RWPE2 (cell line): ENCODE measurements at places on chromosomes 2 and 18.

DNA sequence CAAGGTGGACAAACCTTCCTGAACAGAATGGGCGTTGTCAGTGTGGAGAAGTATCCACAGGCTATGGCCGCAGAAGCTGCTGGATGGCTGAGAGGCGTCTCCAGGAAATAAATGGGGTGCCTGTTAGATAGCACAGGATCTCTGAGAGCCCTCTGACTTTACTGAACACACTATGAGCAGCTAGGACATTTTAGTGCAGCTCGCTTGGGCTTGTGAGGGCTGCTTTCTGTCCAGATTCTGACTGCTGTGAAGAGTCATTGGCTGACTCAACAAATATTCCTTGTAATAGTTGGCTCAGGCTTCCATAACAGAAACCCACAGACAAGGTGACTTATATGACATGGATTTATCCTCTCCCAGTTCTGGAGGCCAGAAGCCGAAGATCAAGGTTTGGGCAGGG, 100.2 kb upstream of the SNTG2 start:
- no peak for DNase-seq

- no peak for DNase-seq
Observed at GRCh38 chr2:100145893-100146656, 3.7 kb upstream of the AFF3 start.

DNA sequence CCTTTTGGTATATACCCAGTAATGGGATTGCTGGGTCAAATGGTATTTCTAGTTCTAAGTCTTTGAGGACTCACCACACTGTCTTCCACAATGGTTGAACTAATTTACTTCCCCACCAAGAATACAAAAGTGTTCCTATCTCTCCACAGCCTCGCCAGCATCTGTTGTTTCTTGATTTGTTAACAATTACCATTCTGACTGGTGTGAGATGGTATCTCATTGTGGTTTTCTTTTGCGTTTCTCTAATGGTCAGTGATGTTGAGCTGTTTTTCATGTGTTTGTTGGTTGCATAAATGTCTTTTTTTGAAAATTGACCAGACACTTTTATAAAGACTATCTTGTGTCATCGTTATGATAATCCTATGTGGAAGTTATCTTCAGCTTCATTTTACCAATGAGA, 16.0 kb upstream of the ATP8B1 start:
- no peak for DNase-seq

- no peak for DNase-seq
Observed at GRCh38 chr2:42960842-42961180, 168.4 kb upstream of the HAAO start.

- no peak for DNase-seq
Observed at GRCh38 chr2:120441744-120442471, 96.0 kb downstream of the INHBB start.

DNA sequence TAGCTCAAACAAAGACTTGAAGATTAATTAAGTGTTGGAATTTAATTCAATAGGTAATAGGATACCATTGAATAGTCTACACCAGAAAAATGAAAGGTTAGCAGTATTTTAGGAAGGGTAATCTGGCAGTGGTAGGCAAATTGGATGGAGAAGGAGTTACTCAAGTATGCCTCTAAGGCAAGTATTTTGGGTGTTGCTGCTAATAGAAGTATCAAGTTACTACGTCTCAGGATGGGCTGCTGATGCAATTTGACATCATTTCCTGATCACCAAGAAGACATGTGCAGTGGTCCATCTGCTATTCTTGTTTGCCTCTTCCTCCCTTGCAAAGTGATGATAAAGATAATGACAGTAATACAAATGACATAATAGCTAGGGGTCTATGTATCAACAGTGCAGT, 485.3 kb downstream of the TGIF1 start:
- DNase-seq: no peak

- DNase-seq: no peak
Observed at GRCh38 chr2:194815475-194815874, 841.6 kb upstream of the SLC39A10 start.

DNA sequence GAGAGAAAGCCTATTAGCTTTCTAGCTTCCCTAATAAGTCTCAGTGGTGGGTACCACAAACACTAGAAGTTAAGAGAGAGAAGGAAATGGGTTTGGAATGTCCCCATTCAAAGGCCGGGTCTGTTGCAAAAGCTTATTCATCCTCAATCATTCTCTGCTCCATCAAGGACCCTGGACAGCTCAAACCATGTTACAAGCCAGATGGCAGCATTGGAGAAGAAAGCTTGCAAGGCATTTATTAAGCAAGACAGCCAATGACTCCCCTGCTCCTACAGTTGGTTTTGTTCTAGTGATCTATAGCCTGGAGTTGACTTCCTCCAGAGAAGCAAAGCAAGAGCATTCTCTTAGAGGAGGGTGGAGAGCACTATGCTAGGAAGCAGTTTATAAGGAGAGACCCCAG, 86.9 kb upstream of the LMAN1 start:
- no peak for DNase-seq

GRCh38 chr2:237480988-237481525, 6.0 kb upstream of the MLPH start:
- DNase-seq: no peak

DNA sequence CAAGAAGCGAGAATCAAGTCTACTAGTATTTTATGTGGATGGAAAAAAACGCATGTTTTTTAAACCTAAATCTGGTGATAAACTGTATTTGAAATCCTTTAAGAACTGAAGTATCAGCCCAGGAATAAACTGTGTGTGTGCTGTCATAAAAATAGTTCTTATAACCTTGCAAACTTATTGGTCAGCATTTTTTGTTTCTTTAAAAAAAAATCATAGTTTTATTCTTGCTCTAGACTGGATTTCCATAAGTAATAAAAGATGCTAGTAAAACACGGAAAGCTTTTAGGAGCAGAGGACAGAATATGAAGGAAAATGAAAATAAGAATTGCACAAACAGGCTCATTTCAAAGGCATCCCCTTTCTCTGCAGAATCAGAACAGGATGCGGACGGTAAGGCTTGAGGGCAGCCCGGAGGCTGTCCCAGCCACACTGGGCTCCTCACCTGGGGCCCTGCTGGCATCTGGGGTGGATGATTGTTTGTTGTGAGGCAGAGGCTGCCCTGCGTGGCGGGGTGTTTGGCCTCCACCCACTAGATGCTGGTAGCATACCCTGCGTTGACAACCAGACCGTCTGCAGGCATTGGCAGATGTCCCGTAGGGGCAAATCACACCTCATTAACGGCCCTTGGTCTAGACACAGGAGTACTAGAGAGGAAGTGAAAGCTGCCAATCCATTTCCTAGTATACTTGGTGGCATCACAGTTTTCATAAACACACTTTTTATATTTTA, 52.5 kb downstream of the MBP start:
- no peak for DNase-seq

GRCh38 chr2:127637725-127638252, 8.2 kb upstream of the GPR17 start:
- DNase-seq: no peak

- DNase-seq: no peak
Observed at GRCh38 chr2:67289921-67290371, 107.2 kb upstream of the ETAA1 start.

- DNase-seq: no peak
Observed at GRCh38 chr2:73640946-73641766, 1.1 kb downstream of the NAT8 start.

- no peak for DNase-seq
Observed at GRCh38 chr2:40823478-40823877, 371.6 kb upstream of the SLC8A1 start.

GRCh38 chr18:27696148-27696547, 480.8 kb downstream of the CDH2 start:
- no peak for DNase-seq

DNA sequence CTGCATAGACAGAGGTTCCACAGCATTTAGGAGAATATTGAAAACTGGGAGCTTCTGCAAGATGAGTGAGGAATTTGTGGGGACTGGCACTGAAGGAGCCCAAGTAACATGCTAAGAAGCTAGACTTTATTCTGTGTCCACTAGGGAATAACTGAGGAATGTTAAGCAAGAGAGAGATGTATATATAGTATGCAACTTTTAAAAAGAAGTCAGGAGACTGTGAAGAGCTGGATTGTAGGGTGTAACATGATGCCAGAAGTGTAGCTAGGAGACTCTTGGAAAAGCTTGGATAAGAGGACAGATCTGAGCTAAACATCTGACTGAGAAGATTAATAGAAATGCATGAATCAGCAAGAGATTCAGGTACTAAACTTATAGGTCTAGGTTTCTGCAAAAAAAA, 270.6 kb upstream of the MMADHC start:
- DNase-seq: no peak

GRCh38 chr18:12336887-12337286, 28.8 kb downstream of the TUBB6 start:
- no peak for DNase-seq

DNA sequence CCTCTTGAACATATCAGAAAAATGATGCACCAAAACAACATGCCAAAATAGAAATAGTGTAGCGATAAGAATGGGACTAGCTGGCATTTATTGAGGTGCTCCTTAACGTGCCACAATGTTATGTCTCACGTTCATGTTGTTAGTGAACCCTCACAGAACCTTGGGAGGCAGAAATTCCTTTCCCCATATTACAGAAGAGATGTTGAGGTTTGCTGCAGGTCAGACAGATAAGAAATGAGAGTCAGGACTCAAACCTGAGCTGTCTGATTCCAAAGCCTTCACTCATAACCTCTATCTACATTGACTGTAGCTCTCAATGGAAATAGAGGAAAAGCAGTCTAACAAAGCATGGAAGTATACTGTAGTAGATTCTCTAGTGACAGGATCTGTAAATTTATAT, 163.3 kb upstream of the STK17B start:
- no peak for DNase-seq

DNA sequence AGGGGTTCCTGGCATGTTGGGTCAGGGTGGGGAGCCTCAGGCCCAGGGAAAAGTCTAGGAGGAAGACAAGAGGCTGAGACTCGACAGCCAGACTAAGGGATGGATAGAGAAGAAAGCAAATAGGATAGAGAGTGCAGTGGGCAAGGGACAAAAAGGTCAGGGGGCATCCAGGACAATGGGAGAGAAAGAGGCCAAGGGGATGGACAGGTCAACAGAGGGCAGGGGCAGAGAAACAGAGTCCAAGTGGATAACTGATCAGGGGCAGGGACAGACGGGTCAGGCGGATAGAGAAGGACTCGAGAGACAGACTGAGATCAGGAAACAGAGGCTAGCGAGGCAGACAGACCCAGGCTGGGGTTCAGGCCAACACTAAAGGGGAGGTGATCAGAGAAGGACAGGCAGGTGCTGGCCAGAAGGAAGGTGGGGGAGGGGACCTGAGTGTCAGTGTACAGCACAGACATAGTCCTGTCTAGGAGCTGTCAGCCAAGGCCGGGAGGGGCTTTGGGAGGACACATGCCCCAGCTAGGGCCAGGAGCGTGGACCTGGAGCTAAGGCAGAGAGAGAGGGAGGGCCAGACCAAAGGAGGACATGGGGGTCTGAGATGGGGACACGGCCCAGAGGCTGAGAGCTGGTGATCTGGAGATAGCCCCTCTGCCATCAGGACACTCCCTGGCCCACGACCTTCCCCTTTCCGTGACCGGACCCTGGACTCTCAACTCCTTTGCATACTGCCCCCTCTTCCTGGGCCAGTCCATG, 12.2 kb downstream of the ASIC4 start:
- DNase-seq: no peak

DNA sequence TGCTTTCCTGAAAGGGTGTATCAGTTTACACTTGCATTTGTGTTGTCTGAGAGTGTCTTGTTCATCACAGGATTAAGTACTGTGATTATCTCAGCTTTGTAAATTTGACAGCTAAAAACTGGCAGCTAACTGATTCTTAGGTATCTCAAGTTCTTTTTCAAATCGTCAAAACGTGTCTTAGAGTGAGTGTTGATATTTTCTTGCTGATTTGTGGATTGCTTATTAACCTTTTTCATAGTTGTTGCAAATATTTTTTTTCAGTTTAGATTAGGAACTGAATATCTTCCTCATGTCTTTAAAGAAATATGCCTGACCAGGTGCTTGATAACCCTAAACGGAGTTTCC, 41.9 kb downstream of the LRRFIP1 start:
- no peak for DNase-seq

DNA sequence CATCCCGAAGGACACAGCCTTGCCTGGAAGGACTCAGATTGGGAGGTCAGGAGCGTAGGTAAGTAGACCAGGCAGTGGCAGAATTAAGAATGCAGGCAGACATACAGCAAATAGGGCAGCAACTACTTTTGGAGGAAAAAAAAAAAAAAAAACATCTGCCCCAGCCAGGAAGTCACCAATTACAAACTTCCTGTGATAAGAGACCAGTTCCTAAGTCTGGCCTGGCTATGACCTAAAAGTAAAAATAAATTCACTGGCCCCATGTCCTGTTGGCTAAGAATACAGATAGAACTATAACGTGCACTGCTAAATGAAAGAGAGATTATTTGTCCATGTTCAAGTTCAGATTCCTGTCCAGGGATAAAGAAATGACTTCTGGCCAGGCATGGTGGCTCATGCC, 45.2 kb upstream of the NOSTRIN start:
- no peak for DNase-seq

DNA sequence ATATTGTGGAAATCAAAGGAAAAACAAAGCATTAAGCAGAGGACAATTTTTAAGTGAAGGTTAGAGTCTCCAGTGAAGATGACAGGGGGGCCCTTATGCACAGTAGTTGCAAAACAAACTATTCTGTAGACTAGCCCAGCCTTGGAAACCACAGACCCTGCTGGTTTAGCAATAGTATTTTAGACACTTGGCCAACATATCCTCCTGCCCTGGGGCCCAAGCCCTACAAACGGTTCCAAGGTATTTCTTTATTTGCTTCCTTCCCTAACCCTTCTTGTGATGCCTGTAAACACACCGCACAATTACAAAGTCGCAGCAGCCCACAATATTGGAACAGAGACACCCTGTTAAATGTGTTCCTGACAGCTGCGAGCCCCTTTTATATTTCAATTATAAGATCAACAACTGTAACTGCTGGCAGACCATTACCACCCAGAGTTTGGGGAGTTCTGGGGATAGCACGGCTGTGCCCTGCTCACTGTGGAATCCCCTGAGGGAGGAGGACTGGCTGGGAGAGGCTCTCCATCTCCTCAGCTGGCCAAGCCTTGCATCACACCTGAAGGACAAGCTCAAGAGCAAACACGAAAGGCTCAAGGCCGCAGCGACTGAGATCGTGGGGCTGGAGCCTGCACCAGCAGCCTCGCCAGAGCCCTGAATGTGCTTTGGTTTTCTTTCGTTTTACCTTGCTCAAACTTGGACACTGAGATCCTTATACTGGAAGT, 282.2 kb upstream of the ATP5MC3 start:
- DNase-seq: no peak

GRCh38 chr2:141611-142010, 95.3 kb upstream of the FAM110C start:
- no peak for DNase-seq

GRCh38 chr18:22026889-22027288, 142.5 kb upstream of the GATA6 start:
- DNase-seq: no peak
